ENCODE measurements at places on chromosomes 1 and 21. TPM values are rescaled to one million over a fixed set of nuclear protein-coding genes. Genes with fewer than 3 reads are reported as not detected.

DNA sequence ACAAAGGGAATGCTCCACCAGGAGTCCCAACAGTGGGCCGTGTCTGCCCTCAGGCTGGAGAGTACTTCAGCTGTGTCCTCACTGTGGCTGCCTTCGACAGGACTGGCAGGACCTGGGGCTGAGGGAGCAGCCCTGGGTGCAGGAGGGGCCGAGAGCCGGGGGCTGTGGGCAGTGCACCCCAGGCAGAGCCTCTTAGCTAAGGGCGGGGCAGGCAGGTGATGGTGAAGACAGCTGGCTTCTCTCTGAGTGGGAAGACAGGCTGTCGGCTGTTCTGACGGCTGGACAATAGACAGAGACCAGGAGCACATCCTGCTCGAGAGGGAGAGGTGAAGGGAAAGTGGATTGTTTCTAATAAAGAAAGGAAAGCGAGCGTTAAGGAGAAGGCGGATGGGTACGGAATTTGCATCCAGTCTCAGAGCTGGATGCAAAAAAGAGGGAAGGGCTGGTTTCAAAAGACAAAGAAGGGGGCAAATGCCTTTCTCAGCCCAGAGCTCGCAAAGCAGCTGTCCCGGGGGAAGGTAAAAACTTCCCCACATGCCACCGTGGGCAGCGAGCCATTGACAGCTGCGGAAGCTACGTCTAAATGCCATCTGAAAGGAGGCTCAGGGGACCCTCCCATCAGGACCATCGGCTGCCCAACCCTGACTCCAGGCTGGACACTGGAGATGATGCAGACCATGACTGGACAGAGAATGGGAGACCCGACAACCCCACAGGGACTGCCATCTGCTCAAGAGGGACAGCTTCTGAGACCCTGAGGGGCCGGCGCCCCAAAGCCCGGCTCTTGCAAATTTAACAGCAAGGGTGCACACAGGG is 92.0 kb downstream of the STUM start:
- DNase-seq: no peak

DNA sequence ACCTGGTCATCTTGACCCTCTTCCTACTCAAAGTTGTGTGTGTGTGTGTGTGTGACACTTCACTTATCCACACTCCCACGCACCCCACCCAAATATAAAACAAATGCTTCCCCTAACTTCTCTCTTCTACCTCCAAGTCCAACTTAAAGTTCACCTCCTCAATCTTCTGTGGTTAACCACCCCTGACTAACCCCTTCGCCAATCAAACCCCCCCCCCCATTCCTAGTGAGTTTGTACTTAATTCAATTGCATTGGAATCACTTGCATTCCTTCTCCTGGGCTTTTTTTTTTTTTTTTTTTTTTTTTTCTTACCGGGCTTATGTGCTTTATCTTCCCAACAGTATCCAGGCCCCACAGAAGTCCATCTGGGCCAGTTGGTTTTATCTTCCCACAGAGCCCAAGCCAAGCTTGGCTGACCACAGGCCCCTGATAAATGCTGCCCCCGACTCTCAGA is 78.4 kb downstream of the CD58 start:
- DNase-seq: no peak

- DNase-seq: no peak
These were observed 943 bp downstream of the ERRFI1 start for GRCh38 chr1:8025061-8025670.

The CELA3B gene
- total RNA-seq: not detected

The CSDE1 gene
- total RNA-seq: 1,906 TPM

The OR6N1 gene
- total RNA-seq: not detected

Data from breast epithelium (tissue), 4 donors.